ENCODE measurements at places on chromosomes 16 and 17. TPM values are rescaled to one million over a fixed set of nuclear protein-coding genes. Genes with fewer than 3 reads are reported as not detected.

DNA sequence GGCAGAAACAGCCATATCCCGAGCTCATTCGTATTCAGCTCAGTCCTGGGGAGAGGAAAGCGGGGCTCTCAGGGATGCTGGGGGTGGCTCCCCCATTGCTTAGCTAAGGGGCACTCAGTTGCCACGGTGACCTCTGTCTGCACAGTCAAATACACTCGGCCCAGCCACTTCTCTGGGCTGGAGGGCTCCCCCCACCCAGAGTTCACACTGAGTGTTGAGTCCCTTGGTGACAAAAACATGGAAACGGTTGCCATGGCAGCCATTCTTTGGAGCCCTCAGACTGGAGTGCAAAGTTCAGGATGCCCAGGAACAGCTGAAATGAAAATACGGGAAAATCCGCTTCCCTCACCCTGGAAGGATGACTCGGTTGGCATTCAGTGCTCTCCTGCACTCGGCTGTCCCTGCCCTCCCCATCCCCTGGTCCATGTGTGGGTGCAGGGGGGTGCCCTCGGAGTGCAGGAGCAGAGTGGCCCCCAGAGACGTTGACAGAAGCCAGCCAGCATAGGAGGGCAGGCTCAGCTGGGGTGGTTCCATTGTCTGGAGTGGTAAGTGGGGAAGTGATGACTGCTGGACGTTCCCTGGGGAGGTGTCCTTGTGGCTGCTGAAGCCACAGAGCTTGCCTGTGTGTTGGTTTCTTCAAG, 216.5 kb downstream of the NTN1 start:
- DNase-seq = no peak

- DNase-seq = no peak
These were observed 63.2 kb downstream of the N4BP1 start for GRCh38 chr16:48546774-48547173.

DNA sequence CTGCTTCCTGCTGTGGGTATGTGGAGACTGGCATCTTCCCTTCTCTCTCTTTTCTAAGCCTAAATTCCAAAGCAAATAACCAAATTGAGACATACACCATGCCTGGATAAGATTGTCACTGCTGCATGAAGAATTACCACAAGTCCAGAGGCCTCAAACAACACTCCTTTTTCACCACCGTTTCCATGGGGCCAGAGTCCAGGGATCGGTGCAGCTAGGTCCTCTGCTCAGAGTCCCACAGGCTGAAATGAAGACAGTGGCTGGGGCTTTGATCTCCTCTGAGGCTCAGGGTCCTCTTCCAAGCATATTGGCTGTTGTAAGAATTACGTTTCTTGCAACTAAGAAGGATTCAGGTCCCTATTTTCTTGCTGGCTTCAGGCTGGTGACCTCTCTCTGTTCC, 130.4 kb downstream of the SLC39A11 start:
- DNase-seq = no peak

DNA sequence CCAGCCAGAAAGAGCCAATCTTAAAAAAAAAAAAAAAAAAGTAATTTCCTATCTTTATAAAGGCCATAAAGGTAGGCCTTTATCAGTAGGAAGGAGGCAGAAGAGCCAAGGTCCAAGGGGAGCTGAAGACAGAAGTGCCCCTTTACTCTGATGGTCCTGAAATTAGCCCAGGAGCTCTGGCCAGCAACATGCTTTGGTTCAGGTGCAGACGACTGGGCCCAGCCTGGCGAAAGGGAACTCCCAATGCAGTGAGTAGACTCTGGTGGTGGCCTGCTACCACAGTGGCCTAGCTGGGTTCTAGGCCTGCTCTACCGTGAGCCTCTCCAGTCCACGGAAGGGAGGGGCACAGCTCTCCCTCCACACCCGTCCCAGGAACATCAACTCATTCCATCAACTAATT, 23.1 kb upstream of the MEIOB start:
- no peak for DNase-seq

GRCh38 chr17:80924807-80925610, 66.6 kb upstream of the CHMP6 start:
- DNase-seq = peak; percentile 13

DNA sequence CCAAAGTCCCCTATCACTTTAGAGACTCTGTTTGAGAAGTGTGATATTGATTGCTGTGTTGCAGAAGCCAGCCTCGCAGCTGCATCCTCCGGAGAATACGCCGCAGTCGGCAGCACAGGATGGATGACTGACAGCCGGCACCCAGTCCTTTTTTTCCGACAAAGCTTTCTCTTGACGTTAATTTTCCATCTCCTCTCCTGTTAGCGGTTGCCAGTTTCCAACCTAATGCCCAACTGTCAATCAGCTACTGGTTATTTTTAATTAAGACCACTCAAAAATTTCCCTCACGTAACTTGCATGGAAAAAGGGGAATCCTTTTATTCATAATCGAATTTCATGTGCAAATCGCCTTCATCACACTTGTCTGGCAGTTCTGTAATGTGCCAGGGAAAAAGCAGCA, 953.9 kb downstream of the CDH11 start:
- no peak for DNase-seq

GRCh38 chr17:34163123-34163522, 92.0 kb upstream of the CCL2 start:
- no peak for DNase-seq

DNA sequence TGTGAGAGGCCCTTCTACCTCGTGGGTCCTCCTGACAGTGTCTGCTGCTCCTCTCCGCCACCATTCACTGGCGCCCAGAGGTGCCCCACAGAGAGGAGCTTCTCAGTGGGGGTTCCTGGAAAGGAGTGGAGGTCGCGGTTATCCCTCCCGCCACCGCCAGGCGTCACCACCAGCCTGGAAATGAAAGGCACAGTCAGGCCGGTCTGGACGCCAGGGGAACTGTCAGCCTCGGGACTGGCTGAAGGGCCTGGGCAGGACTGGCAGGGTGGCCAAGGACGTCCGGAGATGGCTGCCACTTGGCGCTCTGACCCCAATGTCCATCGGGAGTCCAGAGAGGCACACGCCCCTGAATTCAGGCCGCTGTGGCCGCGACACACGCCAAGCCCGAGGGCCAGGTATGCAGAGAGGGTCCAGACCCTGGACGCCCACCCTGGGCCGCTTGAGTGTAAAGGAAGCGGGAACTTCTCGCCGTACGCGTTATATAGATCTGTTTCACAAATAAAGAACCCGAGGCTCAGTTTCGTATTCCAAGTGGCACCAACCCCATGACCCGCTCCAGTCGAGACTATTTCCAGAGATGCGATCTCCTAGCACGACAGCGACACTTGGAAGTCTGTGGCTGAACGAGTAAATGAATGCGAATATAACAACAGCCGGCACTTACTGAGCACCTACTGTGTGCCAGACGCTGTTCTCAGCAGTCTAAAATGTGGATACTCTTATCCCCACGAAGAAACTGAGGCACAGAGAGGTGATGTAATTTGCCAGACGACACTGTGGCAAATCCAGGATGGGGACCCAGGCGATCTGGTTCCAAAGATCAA, 7.6 kb upstream of the NXPH3 start:
- peak; percentile 87 for DNase-seq

PRSS27 gene
- not detected for total RNA-seq

DNA sequence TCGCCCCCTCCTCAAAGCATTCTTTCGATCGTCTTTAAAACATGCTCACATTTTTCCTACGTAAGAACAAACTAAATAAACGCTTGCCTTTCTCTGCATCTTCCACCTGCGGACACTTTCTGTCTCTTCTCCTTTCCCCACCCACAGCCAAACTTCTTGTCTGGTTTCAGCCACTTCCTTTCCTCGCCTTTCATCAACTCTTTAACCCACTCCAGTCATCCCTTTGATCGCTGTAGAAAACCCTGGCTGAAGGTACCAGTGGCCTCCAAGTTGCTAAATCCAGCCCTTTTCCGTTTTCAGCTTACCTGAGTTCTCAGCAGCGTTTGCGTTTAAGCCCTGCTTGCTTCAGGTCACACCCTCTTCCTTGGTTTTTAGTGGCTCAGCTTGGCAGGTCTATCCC, 483 bp downstream of the RPA1 start:
- no peak for DNase-seq

NOXO1 gene
- not detected for total RNA-seq

DNA sequence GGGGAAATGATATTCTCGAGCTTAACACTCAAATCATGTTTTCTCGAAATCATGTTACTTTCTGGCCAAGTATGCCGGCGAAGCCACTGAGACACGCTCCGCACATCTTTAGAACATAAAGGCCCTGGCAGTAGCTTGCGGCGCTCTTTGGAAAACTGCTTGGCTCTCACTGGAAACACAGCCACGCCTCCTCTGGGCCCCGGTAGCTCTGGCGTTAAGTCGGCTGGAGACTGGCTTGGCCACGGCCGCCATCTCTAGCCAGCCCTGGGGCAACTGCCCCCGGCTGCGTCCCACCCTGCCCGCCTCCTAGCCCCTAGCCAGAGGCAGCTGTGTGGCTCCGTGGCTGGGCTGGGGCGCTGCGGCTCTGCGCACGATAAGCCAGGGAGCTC, 9.2 kb upstream of the BAIAP2 start:
- no peak for DNase-seq

DNA sequence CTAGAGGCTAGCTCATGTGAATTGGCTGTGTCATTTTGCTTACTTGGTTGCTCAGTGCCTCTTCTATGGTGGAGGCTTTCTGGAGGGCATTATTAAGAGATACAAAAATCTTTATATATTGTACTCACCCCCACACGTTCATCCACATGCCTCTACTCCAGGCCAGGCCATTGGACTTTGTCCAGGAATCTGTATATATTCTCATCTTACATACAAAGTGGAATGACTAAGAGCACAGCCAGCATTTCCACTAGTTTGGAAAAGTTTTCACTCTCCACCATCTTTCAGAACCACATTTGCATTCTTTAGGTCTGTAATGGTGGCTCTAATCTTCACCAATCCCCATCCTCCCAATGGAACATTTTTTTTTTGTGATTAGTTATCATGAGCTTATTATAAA, 4.8 kb upstream of the GLG1 start:
- DNase-seq = no peak

DNA sequence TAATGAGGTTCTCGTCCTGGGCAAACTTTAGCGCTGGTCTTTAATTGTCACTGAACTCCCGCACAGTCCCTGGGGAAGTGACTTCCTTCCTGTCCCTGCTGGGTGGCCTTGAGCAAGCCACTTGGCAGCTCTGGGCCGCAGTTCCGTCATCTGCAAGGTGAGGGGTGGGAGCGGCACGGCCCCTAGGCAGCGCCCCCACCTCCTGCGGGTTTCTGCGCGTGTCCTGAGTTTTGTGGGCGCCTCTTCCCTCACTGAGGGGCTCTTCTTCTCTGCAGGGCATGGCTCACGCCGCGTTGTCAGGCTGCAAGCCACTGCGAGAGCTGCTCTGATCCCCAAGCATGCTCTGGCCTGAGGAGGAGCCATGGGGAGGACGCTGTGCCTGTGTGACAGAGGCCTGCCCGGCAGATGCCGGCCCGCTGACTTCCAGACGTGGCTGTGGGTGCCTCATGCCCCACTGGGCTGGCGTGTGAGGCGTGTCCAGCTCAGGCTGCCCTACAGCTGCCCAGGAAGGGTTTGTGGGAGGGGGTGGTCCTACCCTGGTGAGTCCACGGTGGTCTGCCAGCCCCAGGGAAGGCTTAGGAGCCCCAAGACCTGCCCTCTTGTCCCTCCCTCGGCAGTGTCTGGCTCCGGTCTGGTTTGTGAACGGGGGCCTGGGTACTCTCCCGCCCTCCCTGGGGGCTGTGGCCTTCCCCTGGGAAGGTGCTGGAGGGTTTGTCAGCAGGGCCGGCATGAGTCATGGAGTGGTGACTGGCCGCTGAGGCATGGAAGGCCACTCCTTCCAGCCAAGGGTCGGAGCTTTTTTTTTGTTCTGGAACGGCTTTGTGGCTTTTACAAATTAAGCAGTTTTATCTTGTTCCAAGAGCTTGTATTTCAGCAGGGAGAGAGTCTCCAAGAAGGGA, 182.0 kb downstream of the SEC14L1 start:
- peak; percentile 92 for DNase-seq

- no peak for DNase-seq
These were observed 17.6 kb downstream of the RPH3AL start for GRCh38 chr17:334974-335481.

EFCAB13 gene
- total RNA-seq = 2.1 TPM

LAT gene
- total RNA-seq = 0.85 TPM

DNA sequence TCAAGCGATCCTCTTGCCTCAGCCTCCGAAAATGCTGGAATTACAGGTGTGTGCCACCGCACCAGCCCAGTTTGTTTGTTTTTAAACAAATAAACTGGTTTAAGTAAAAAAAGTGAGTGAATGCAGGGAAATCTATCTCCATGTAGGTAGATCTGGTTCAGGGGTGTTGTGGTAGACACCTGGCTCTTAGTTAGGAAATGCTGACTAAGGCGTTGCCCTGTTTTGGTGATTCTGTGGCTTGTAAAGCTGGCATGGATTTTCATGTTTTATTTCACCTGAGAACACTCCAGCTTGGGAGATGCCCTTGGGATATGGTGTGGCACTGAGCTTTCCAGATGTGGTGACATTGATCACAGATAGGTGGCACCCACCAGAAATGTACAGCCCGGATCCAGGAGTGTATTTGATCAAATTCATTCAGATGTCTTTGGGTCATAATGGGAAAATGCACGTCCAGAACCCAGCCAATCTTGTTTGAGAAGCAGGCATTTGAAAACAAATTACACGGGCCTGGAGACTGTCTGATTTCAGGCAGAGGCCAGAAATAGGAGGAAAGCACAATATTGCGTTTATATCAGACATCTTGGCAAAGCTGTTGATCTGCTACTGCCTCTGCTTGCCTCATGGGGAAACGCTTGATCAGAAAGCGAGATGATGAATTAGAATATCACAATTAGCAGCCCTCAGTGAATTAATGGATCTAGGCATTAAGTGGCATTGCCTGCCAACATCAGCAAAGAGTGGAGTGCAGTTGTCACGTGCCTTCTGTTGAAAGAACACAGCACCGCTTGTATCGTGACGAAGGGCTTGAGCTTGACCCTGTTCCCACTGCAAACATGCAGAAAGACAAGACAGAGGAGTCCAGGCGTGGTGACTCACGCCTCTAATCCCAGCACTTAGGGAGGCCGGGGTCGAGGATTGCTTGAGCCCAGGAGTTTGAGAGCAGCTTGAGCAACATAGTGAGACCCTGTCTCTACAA, 7.3 kb upstream of the IL34 start:
- no peak for DNase-seq

- no peak for DNase-seq
These were observed 11.9 kb downstream of the ITFG1 start for GRCh38 chr16:47448830-47449575.

CTU2 gene
- 17.5 TPM for total RNA-seq

GRCh38 chr17:71850812-71851211, 270.0 kb upstream of the SOX9 start:
- no peak for DNase-seq

- DNase-seq = no peak
These were observed 169.8 kb downstream of the AATF start for GRCh38 chr17:37118366-37119137.

DNA sequence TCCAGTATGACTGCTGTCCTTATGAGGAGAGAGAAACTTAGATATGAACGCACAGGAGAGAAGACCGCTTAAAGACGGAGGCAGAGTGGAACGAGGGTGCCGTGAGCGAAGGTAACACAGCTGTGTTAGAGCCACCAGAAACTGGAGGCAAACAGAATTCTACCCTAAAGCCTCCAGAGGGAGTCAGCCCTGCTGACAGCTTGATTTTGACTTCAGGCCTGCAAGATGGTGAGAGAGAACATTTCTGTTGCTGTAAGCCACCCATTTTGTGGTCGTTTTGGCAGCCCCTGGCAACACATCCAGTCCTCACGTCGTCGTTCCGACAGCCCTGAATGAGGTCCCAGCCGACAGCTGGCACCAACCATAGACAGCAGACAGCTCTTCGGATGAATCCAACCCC, 2.8 kb upstream of the SPATA2L start:
- peak; percentile 9 for DNase-seq

PABPN1L gene
- not detected for total RNA-seq

GRCh38 chr17:36594626-36595401, 3.1 kb downstream of the DHRS11 start:
- DNase-seq = no peak

COPRS gene
- 50.8 TPM for total RNA-seq

- peak; percentile 66 for DNase-seq
These were observed 16.5 kb upstream of the NUDT16L1 start for GRCh38 chr16:4676831-4677230.

All from heart left ventricle (tissue), 16 donors.